ENCODE measurements at places on chromosomes 13 and 19.

- no peak for DNase-seq
Measured at GRCh38 chr13:74077375-74077774, 56.8 kb downstream of the KLF12 start.

- no peak for DNase-seq
Measured at GRCh38 chr19:16036941-16037340, 39.4 kb upstream of the TPM4 start.

DNA sequence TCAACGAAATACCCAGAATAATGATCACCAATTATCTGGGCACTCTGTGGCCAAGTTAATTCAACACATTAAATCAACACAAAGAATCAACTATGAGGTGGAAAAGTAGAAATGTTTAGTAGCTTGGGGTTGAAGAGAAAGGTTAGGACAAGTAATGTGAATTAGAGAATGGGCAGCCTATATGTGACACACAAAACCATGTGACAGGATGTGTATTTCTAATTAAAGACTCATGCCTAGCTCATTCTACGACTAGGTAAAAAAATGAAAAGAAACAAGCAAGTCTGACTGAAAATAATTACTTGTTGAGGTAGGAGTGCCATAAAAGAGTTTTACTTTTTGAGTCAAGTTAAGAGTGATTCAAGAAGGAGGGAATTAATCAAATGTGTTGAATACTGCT, 2646.0 kb upstream of the PCDH20 start:
- DNase-seq = no peak

DNA sequence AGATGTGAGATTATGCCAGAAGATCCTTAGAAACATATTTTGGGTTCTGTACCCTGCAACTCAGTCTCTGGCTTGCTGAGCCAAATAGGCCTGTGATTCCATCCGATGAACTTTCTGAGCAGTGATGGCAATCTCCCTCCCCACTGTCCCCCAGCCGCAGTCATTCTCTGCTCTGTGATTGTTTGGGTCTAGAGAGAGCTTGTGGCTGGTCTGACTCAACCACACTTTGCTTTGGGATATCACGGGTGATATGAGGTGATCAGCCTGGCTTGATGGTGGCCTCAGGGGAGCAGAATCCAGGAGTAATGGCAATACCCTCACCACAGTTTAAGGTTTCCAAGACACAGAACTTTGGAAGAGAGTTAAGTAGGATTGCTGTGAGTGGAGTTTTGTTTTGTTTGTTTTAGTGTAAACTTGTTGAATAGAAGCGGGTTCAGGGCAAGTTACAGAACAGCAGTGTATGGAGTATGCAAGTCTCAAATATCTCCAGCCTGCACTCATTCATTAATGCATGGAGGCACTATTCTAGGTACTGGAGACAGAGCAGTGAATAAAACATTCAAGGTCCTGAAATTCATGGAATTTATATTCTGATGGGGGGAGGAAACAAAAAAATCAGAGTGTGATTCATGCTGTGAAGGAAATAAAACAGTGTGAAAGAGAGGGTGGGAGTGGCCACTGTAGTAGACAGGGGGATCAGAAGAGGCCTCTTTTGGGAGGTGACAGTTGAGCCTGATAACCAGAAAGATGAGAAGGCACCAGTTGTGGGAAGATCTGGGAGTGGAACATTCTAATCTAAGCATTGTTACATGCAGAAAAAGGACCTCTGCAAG, 5.3 kb downstream of the SAMD4B start:
- peak; percentile 35 for DNase-seq

- peak; percentile 93 for DNase-seq
Measured at GRCh38 chr19:13784731-13785452, 10.4 kb upstream of the ZSWIM4 start.

- DNase-seq = no peak
Measured at GRCh38 chr13:32849369-32849768, 166.9 kb upstream of the KL start.

DNA sequence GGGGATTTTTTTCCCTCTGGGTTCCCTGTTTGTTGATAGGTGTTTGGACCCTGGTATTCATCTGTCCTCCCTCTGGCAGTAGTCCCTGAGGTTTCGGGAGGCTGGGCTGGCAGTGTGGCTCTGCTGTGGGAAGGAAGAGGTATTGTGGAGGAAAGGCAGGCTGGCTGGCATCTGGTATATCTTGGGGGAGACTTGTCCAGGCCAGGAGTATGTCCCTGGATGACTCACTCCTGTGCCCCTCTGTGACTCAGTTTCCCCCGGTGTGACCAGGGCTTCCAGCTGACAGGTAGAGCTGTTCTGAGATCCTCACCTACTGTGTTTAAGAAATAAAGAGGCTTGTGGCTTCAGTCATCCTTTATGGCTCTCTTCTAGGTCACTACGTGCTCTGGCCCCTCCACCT, 14.2 kb upstream of the ZNF492 start:
- DNase-seq = no peak

GRCh38 chr19:45815481-45816216, 541 bp upstream of the RSPH6A start:
- no peak for DNase-seq

DNA sequence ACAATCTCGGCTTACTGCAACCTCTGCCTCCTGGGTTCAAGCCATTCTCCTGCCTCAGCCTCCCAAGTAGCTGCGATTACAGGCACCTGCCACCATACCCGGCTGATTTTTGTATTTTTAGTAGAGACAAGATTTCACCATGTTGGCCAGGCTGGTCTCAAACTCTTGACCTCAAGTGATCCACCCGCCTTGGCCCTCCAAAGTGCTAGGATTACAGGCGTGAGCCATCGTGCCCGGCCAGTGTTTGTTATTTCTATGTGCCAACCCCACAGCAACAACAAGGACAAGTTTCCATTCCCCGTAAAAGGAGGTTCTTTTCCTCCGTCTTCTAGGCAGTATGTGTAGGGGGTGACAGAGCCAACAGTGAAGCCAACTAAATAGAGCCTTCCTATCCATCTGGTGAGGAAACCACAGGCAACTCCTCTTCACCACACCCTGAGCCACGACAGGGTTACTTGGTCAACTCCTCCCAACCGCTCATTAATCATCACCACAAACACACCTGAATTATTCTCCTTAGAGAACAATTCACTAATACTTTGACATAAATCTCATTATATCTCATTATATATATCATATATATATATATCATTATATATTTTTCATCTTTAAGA, 25.5 kb downstream of the FOXO1 start:
- no peak for DNase-seq

GRCh38 chr13:43979492-43979891, 99.8 kb downstream of the LACC1 start:
- no peak for DNase-seq

GRCh38 chr19:48872884-48873475, 759 bp downstream of the PPP1R15A start:
- DNase-seq = peak; percentile 96

GRCh38 chr13:46165485-46166223, 16.3 kb downstream of the LCP1 start:
- DNase-seq = no peak

DNA sequence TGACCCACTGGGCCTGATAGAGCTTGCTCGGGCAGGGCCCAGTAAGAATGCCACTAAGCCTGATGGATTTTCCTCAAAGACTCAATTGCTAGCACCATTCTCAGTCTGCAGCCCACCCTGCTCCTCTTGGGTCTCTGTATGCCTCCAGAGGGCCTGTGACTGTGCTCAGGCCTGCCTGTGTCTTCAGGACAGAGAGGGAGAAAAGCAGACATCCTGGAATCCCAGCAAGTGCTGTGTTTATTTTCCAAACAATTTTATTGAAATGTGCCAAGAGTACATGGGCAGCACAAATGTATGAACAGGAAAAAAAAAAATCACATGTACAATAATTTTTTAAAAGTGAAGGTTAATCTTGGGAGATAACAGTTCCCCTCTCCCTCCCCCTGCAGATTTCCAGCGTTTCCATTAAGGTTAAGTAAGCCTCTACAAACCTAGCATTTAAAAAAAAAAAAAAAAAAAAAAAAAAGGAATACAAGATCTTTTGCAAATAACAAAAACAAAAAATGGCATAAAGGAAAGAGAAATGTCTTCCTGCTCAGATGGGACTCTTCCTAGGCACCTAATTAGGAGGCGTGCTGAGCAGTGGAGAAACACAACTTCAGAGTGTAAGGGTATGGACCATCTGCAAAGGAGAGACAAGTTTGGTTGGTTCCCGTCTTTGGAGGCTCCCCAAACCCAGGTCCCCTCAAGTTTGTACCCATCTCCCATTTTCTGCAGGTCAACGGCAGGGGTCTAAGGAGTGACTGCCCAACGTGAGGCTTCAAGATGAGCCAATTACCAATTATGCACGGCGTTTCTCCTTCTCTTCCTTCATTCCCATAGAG, 4.8 kb upstream of the ECH1 start:
- DNase-seq = no peak

DNA sequence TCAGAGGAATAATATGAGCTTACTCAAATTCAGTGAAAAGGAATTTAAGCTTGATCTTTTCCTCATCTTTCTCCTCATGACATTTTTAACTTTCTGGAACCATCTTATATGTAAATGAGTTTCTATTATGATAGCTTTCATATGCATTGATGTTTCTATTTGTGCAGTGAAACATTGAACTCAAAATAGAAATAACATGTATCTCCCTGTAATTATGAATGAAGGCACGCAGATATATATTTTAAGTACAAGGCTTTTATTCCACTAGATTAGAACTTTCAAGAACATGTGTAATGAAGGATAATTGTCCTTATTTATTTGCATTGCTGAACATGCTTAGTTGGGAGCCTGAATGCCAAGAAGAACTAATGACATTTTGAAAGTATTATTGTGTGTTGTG, 1391.7 kb upstream of the MIR17HG start:
- DNase-seq = no peak

GRCh38 chr13:50839828-50840227, 3.7 kb downstream of the DLEU7 start:
- DNase-seq = no peak

DNA sequence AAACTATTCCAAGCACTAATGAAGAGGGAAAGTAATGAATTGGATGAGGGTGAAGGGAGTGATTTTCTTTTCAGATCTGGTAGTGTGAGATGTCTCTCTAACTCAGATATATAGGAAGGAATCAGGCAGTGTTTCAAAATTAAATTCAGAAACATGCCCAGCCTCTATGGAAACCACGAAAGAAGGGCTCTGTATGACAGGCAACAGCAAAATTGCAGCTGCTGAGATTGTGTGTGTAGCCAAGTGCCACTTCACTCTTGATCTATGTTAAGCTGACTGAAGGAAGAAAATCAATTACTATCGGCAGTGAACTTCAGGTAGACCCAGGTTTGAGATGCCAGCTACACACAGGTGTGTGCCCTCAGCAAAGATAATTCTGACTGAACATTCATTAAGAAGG, 387.4 kb downstream of the PCDH9 start:
- no peak for DNase-seq

DNA sequence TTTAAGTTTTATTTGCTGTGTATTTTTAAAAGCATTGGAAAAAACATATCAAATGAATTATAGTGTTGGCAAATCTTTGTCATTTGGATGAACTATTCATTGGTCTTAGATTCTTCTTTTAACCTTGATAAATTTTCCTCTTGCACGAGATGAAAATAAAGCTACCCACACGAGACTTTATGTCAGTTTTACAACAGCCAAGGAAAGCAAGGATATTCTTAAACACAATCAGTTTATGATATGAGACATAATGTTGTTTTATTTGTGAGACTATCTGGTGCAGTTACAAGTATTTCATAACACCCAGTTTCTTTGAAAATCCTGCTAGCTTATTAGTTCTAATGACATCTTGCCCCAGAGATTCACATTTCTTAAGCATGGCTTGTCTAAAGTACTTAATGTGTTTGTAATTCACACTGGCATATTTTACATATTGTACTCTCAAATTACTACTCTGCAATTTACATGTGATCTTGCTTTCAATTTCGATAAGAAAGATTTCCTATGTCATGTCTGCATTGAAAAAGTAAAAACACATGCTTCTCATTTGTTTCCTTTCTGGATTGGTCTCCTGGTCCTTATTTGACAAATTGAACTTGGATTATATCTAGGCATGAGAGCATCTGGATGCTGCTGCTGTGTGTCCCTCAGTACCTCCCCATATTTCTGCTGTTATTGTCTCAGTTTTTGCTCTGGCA, 955.5 kb upstream of the PCDH9 start:
- DNase-seq = peak; percentile 43

- DNase-seq = peak; percentile 58
Measured at GRCh38 chr19:51365211-51365964, 800 bp downstream of the ETFB start.

- no peak for DNase-seq
Measured at GRCh38 chr13:30725326-30726085, 9.8 kb upstream of the ALOX5AP start.

- DNase-seq = no peak
Measured at GRCh38 chr13:108263621-108264355, 5.7 kb upstream of the TNFSF13B start.

DNA sequence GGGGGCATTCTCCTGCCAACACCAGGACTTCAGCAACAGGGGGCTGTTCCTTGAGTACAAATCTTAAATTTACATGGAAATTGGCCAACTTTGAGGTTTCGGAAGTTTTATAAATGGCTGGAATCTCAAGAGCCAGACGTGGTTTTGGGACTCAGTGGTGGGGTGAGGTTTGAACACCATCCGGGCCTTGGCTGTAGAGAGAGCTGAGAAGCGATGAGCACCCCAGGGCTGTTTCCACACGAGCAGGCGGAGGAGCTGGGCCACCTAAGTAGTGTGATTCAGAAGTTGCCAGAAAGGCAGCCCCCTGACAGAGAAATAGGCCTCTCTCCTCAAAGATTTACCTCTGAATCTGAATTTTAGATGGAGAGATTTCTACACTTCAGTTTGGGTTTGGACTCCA, 89.0 kb downstream of the FGF9 start:
- DNase-seq = no peak

GRCh38 chr13:94776956-94777355, 64.6 kb upstream of the SOX21 start:
- no peak for DNase-seq

- peak; percentile 55 for DNase-seq
Measured at GRCh38 chr19:38647966-38648768, 718 bp downstream of the ACTN4 start.

DNA sequence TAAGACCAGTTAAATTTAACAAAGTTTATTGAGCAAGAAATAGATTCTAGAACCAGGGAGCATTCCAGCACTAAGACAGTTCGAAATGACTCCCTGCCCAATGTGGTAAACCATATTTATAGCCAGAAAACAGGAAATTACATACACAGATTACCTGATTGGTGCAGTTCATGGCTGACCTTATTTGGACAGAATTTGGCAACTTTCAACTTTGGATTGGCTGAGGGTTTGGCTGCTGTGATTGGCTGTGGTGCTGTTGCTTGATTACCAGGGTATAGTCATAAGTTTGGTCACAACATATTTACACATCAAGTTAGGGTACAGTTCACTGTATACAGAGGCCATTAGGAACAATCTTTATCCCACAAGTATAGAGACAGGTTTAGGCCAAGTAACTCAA, 984.8 kb upstream of the MIR17HG start:
- DNase-seq = no peak

- no peak for DNase-seq
Measured at GRCh38 chr19:56912401-56913112, 72.0 kb upstream of the PEG3 start.
